ENCODE measurements at places on chromosomes 1 and 21.

DNA sequence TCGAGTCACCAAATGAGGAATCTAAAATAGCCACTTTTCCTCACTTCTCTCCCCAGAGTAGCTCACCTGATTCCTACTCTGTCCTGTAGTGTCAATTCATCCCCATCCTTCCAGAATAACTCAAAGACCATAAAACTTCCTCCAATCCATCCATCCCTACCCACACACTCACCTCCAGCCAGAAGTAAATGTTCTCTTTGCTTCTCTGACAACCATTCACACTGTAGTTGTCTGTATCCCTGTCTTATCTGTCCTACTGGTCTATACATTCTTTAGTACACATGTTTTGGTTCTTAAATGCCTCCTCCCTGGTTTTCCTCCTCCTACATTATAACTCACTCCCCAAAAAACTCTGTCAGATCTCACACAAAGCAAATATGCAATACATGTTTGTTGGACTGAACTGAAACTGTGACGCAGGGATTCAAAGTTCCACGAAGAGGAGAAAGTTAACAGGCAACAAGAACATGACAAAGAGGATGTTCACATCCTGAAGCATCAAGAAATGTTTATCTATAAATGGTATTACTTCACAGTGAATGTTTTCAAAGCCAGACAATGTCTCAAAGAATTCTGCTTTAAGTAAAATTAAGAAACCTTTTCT lies 11.0 kb downstream of the TP53BP2 start:
- no peak for DNase-seq

DNA sequence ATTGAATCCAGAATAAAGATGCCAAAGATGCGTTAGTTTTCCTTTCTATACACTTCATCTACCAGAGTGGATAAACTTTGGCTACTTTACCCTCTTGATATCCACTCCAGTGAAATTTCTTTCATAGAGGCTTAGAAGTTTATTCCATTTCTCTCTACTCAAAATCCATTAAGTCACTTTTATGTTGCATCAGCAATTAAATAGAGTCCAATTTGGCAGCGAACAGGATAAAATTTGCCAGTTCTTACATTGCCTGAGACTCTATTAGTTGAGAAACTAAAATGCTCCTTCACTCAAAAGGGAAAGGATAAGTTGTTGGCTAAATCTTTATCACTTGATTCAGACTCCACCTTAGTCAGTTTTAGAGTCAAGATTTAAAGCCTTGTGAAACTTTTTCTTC lies 57.9 kb downstream of the ACBD6 start:
- no peak for DNase-seq

GRCh38 chr1:160446945-160447600 lies 46.7 kb downstream of the VANGL2 start:
- DNase-seq = no peak

DNA sequence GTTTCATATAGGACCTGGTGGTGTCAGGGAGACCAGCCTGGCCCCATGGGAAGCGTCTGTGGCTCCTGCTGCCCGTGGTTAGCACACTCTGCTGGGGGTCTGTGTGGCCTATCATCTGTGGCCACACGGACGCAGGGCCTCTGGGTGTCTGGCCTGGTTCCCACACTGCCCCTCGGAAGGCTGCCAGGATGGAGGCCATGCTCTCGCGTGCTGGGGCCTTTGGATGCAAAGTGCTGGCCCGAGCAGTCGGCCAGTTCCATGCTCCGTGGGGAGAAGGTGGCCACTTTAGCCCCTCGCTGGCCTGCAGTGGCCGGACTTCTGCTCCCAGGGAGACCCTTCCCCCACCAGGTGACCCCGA lies 20.8 kb upstream of the LRRC3 start:
- DNase-seq = peak; percentile 28

DNA sequence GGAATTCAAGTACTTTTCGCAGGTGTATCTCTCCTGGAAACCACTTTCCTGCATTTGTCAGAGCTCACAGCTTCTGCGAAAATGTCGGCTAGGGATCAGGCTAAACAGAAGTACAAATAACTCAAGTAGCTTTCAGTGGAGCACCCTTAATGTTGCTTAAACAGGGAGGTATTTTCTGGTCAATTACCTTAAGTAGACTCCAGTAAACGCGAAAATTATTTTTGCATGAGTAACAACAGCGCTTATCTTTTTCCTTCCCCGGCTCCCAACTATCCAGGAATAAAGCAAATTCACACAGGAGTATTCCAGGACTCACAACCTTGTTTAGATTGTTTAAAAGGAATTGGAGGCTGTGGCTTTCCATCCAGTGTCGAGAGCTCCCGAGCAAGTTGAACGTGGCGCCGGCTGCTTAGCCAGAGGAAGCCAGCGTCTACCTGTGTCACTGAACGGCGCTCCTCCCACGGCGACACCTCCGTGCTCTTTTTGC lies 7.3 kb upstream of the SIM2 start:
- no peak for DNase-seq

DNA sequence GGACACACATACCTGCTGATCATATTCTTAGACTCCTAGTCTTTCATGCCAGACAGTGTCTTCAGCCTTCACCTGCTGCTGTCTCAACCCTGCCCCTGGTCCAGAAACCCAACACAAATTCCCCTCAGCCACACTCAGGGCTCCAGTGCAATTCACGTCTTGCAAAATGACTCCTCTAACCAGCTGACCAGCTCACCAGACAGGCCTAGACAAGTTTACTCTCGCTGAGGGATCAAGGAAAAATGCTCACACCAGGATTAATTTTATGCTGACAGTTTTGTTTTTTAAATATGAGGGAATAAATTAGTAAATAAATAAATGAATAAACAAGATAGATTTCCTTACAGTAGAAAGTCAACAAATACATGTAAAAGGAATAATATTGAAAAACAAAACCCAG lies 28.5 kb downstream of the CCDC185 start:
- DNase-seq = no peak

GRCh38 chr1:108027389-108027788 lies 62.4 kb upstream of the VAV3 start:
- no peak for DNase-seq

DNA sequence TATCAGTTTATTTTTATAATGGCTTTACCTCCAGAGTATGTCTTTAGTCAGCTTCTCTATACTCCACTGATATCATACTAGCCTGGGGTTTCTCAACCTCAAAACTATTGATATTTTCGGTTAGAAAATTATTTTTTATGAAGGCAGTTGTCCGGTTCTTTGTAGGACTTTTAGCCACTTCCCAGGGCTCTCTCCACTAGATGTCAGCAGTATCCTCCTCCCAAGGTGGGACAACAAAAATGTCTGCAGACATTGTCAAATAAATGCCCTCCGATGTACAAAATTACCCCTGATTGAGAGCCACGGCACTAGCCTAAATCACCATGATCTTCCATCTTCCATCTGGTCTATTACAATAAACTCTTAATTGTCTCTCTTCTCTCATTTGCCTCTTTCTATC lies 4.1 kb upstream of the GRIK1 start:
- DNase-seq = no peak

DNA sequence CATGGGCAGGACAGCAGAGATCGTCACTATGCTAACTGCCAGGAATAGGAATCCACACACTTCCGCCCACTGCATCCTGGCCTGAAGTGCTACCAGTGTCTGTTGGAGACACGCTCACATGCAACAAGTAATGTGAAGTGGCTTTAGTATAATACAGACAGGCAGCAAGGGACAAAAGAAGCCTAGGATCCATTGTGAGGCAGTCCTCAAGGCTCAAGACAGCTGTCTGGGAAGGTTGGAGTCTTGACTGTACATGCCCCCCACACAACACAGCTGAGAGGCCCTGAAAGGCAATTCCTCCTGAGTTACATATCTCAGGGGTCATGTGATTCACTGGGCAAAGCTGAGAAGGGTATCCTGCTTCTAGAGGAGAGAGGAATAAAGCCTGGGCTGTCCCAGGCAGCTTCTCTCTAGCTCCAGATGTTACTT lies 39.9 kb upstream of the CD1D start:
- DNase-seq = no peak

All from ureter (tissue), 1 donor.